GM13976 (cell line): ENCODE measurements at places on chromosomes 6 and 20.

DNA sequence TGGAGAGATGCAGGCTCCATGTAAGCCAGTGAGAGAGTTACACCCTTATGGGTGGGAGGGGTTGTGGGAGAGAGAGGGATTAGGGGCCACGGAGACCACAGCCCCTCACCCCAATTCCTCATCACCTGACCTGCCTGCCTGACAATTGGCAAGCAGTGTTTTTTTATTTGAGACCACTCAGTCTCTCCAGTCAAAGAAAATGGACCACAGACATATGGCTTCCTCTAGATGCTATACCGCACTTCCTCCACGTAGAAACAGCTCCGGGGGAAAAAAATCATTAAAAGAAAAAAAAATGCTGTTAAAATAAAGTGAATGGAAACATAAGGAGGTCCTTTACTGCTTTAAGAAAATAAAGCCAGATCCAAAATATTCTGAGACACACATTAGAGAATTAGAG lies 152.7 kb downstream of the MYLK4 start:
- no peak for DNase-seq

- DNase-seq: no peak
These were observed 11.9 kb upstream of the CSE1L start for GRCh38 chr20:49034070-49034732.

DNA sequence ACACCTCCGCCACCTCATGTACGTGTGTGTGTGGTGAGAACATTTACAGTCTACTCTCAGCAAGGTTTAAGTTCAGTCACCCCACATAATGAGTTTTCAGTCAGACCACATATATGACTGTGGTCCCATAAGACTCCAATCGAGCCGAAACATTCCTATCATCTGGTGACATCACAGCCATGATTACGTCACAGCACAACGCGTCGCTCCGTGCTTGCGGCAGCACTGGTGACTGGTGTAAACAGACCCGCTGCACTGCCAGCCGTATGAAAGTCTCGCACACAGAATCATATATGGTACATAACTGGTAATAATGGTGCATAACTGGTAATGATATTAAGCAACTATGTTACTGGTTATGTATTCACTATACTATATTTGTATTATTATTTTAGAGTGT lies 150.7 kb downstream of the DLL1 start:
- DNase-seq: no peak

DNA sequence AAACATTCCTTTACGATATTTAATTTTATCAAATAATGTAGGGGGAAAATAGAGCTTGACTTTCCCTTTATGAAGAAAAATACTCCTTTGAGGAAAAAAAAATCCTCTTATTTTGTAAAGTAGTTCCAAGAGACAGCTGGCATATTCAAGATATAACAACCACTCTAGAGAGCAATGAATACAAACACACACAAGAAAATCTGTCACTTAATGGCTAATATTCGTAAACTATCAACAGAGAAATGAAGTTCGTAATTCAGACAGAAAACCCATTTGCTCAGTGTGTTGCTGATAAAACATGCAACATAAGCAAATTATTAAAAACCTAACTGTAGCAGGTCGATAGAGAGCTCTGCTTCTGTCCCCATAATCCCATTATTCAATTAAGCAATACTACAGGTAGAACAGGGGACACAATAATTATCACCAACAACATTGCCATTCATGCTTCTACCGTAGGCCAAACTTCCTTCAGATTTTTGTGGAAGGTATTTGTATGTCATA lies 714.4 kb upstream of the MARCKS start:
- no peak for DNase-seq

GRCh38 chr6:134689641-134690040 lies 260.3 kb downstream of the ALDH8A1 start:
- no peak for DNase-seq

GRCh38 chr6:14638435-14638905 lies 520.9 kb downstream of the CD83 start:
- DNase-seq: no peak

DNA sequence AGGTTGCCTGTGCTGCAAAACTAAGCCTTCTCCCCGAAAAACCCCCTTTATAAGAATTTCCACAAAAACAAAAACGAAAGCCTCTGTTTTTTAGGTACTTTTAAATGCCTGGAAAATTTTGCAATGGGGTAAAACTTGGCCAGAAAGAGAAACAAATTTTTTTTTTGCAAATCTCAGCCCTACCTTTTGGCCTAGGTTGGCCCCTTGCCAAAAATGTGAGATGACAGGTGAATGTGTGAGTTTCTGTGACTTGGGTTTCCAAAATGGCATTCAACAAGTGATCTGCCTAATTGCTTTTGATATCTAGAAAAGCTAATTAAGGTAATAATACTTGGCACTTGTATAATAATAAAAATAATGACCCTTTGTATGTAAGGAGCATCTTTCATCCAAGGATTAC lies 48.4 kb downstream of the MAFB start:
- no peak for DNase-seq

GRCh38 chr6:143539734-143540133 lies 28.2 kb upstream of the FUCA2 start:
- no peak for DNase-seq

GRCh38 chr6:32046450-32047083 lies 8.4 kb downstream of the CYP21A2 start:
- DNase-seq: no peak

DNA sequence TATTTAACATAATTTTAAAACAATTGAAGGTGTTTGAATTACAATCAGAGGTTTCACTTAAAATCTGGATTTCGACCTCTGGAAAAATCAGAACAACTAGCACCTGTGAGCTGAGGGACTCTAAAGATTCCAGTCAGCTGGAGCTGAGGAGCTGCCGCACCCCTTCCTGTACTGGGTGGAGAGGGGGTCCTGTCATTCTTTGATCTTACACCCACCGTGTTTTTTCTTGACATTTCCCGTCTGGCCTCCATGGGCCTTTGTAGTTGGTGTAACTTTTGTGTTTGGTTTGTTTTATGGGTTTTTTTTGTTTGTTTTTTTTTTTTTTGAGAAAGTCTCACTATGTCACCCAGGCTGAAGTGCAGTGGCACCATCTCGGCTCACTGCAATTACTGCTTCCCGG lies 17.2 kb downstream of the ARFGEF2 start:
- DNase-seq: no peak

- no peak for DNase-seq
These were observed 124.9 kb upstream of the EDN1 start for GRCh38 chr6:12165297-12165696.

DNA sequence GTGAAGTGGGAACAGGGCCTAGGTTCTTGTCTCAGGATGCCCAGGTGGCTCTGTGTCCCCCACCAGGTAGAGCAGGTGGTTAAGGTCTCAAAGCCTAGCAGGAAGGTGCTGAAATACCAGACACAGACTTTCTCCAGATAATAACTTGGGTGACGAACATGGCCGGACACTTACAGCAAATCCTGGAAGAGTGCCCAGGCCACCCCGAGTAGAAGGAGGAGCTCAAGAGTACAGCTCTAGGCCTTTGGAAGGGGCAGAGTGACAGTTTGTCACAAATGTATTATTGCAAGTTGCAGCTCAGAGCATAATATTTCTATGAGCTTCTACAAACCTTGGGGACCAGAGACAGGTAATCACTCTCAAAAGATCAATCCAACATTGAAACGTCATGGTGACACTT lies 251.6 kb upstream of the SOX4 start:
- DNase-seq: no peak

- DNase-seq: peak; percentile 53
These were observed 32.9 kb upstream of the LGSN start for GRCh38 chr6:63352544-63353285.

- peak; percentile 63 for DNase-seq
These were observed 1.7 kb downstream of the SOD2 start for GRCh38 chr6:159691133-159691962.

- DNase-seq: no peak
These were observed 704.2 kb upstream of the MAP3K7 start for GRCh38 chr6:91291071-91291470.

DNA sequence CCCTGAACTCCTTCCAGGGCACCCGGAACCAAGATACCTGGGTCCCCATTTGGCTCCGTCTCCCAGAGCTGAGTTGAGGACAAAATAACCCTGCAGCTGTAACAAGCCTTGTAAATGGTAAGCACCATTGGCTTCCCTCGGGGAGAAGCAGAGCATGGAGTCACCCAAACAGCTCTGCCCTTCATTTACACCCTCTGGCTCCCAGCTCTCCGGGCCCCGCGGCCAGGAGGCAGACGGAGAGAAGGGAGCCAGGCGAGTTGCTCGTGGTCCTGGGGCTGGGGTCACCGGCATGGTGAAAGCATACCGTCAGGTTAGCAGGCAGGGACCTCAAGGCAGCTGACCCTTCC lies 2.1 kb downstream of the TFEB start:
- DNase-seq: no peak
